ENCODE measurements at places on chromosomes 1 and 21.
A peak's percentile ranks its signal among the peaks of the same experiment; 100 is the strongest.

- DNase-seq, result no peak
These were observed 6.3 kb upstream of the ERRFI1 start for GRCh38 chr1:8032366-8032910.

- DNase-seq, result no peak
These were observed 299.6 kb downstream of the USH2A start for GRCh38 chr1:216123446-216124191.

DNA sequence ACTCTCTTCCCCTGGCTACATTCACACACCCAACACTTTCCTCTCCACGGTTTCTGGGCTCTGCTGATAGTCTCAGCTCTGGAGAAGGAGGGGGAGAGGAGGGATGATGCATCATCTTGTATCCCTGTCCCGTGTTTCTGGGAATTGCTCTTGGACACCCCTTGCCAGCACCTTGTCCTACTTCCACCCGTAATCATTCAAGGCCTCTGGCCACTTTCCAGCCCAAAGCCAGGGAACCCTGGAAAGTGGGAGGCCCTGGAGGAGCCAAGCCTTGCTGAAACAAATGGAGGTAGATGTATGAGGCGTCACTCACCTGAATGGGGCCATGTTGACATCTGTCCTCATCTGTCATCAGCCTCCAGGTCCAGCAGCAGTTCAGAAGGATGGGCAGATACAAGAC is 4.4 kb downstream of the PLEKHO1 start:
- DNase-seq, result no peak

DNA sequence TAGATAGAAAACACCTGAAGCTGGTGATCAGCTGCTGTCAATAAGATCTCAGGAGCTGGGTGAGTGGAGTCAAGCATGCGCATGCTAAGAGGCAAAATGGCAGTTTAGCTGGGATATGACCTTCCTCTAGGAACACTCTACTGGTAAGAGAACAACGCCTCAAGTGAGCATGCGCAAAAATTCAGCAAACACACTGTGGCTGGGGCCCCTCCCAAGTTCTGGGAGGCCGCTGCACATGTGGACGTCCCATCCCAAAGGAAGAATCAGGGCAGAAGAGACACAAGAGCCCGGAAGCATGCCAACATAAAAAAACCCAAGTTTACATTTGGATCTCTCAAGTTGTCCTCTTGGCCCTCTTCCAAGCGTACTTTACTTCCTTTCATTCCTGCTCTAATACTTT is 126.3 kb upstream of the F3 start:
- DNase-seq, result no peak

DNA sequence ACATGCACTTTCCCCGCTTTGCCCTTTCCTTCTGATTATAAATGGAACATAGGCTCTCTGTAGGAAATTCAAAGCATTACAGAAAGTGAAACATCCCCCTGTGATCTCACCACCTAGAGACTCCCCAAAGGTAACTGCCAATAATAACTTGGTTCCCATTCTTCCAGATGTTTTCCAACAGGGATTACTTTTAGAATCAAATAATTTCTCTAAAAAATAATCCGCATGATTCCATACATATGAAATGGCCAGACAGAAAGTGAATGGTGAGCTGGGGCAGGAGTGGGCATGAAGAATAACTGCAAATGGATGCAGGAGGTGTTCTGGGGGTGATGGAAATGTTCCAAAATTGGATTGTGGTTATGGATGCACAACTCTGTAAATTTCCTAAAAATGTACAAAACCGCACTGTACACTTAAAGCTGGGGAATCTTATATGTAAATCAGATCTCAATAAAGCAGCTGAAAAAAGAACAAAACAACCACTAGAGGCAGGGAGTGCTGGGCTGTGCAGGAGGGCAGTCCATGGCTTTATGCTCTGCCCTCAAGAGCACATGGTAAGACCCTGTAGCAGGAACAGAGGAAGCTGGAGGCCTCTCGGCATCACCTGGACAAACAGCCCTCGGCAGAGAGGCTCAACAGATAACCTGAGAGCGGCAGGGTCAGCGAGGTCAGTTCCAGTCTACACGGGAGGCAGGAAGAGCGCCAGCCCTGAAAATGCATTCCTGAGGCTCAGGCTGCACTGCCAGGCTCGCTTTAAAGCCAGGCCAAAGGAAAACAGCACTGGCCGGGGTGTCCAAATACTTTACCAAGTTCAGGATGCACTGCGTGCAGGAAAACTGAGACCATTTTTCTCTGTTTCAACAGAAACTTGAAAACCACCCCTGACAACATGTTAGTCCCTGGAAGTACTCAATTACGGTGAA is 39.7 kb downstream of the CAPZB start:
- DNase-seq, result no peak

DNA sequence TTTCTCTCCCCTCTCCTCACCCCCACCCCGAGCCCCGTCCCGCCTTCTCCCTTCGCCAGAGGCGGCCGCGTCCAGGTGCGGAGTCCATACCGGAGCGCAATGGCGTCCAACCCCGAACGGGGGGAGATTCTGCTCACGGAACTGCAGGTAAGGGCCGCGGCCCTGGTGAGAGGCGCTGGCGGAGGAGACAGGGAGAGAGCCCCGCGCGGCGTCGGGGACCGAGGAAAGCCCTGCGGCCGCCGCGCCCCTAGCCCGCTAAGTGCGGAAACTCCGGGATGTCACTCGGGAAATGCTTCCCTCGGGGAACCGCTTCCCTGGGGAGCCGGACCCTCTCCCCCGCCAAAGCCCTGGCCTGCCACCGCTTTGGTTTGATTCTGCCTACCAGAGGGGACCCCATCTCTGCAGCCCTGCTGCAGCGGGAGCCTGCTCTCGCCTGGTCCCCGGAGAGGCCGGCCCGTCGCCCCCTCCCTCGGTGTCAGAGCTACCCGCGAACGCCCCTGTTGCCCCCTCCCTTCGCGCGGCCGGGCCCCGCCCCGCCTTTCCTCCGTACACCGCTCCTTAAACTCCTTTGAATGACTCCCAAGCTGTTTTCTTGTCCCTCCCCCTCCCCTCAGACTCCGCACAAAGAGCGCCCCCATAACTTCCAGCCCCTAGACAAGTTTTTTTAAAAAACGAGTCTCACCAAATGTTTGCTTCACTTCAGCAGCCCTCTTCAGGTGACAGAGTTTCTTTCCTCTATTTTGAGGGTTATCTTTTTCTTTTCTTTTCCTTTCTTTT is 597 bp downstream of the PKN2 start:
- DNase-seq, result peak; percentile 56

GRCh38 chr1:117561551-117561950 is 44.3 kb upstream of the TENT5C start:
- no peak for DNase-seq

GRCh38 chr1:101532377-101532776 is 295.6 kb downstream of the S1PR1 start:
- DNase-seq, result no peak

DNA sequence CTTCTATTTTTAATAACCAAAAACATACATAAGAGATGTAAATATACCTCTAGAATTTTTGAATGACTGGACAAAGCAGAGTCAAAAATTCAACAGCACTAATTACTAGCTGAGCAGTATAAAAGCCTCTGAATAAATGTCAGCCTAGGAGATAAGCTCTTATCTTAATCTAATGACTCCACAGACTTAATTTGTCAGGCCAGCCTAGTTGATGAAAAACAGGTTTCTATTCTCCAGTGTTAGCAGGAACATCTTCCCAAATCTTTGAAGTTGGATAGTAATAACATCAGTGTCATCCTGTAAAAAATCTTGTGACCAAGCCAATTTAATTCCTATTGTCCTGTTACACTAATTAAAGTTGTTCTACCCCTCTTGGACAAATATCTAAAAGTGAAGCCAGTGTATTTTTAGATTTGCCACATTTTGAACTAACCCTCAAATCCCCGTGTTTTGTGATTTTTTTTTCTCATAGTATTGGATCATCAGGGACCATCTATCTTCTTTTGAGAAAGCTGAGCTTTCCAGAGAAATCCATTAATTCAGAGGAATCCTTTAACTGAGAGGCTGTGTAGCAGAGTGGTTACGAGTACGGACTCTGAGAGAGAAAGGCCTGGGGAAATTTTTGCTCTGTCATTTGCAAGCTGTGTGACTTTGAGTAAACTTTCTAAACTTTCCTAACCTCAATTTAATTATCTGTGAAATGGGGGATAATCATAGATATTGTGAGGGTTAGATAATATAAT is 41.2 kb downstream of the LMO4 start:
- DNase-seq, result no peak

DNA sequence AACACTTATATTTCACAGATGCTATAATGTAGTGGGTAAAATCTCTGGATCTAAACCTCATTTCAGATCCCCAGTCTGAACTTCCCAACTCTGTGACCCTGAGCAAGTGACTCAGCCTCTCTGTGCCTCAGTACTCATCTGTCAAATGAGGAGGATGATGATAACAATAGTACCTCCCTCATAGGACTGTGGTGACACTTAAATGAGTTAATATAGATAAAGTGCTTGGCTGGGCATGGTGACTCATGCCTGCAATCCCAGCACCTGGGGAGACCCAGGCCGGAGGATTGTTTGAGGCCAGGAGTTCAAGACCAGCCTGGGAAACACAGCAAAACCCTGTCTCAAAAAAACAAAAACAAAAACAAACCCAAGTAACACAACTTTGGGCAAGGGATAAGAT is 4.7 kb upstream of the ECE1 start:
- DNase-seq, result no peak

DNA sequence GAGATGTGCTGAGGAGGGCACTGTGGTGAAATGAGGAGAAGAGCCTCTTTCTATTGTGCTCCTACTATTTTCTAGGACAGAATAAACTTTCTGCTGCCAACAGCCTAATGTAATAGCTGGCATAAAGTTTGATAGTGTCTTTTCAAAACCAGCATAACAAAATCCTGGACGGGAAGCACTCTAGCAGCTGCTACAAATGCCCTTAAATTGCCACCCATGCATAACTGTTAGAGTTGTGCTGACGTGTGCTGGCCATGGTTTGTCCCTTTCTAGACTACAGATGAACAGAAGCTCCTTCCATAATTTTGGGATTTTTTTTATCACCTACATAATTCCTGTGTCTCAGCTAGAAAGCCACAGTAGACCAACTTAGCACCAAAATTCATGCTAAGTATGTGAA is 88.5 kb upstream of the DEPDC1 start:
- DNase-seq, result no peak

DNA sequence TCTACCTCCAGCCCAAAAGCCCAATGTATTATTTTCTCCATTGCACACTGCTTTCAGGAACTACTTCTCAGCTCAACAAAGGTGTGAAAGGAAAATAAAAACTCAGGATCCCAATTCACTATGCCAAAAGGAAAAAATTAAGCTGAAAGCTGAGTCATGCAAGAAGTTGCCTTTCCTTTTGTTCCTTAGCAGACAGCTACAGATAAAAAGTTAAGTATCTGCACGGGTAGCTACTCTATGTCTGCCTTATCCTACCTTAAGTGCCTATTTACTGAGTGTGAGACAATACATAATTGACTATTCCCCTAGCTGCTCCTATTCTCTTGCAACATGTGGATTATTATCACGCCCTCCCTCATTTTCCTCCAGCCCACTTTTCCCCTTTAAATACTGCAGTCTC is 84.1 kb downstream of the ADCY10 start:
- DNase-seq, result no peak
